ENCODE measurements at places on chromosomes 7 and 10. TPM values are rescaled to one million over a fixed set of nuclear protein-coding genes. Genes with fewer than 3 reads are reported as not detected.

CLCN1 gene
- polyA plus RNA-seq = 2.5 TPM

FAM25G gene
- not detected for polyA plus RNA-seq

MYOZ1 gene
- 768 TPM for polyA plus RNA-seq

DNA sequence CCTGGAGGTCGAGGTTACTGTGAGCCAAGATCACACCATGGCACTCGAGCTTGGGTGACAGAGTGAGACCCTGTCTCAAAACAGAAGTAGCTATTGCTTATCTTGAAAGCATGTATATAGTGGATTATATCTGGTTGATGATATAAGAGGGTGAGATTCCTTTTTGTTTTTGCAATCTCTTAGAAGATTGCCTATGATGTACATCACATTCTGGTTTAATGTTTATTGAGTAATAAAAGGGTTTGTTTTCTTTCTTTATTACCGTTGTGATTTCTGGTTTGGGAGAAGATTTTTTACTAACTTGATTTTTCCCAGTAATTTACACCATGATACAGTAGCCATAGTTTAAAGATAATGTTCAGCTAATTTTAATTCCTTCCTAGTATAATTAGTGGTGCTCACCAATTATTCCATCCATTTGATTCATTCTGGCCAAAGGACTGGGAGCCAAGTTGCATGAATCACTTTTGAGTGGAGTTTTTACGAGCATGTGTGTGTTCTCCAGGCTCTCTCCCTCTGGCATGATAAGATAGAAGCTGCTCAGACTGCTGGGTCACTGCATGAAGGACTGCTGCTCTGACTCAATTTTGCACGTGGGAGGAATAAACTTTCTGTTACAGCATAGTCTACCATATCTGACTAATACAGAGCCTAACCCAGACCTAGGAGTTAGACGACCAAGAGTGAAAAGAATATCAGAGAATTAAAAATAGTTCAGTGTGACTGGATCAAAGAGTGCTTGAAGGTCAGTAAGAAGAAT is 13.5 kb upstream of the TSPAN13 start:
- DNase-seq = no peak

DNA sequence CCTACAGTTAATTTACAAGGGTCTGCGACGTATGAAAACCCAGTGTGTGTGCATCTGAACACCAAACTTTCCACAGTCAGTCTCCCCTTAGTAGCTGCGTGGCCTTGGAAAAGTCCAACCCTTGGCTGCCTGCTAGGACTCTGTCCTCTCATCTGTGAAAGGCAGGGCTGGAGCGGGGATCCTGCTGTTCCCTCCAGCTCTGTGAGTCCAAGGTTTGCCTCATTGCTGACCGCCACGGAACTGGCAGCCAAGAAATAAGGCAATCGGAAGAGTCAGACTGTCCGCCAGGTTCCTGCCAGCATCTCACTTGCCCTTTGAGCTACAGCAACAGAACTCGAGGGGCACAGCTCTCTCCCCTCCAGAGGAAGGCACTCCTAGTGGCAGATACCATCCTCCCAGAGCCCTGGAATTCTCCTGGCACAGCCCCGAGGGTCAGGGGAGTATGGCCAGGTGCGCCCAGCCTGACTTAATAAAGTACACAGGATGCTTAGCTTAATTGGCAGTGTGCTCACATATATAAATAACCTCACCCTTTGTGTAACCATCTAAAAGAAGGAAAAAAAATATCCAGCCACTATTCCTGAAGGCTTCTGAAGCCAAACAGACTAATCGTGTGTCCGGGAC is 530.1 kb upstream of the FOXK1 start:
- DNase-seq = no peak

- DNase-seq = no peak
These were observed 263.6 kb downstream of the PHTF2 start for GRCh38 chr7:78062214-78062613.

GRCh38 chr7:83394776-83395175 is 232.1 kb upstream of the PCLO start:
- DNase-seq = no peak

SEMA3D gene
- 12.3 TPM for polyA plus RNA-seq

CFAP69 gene
- polyA plus RNA-seq = 1.9 TPM

- no peak for DNase-seq
These were observed 123.3 kb downstream of the PAXIP1 start for GRCh38 chr7:154879629-154880028.

GRCh38 chr10:97511711-97512440 is 13.2 kb downstream of the UBTD1 start:
- DNase-seq = no peak

PRKAR2B gene
- 6.4 TPM for polyA plus RNA-seq

- DNase-seq = no peak
These were observed 15.6 kb downstream of the CXCL12 start for GRCh38 chr10:44369296-44369695.

DNA sequence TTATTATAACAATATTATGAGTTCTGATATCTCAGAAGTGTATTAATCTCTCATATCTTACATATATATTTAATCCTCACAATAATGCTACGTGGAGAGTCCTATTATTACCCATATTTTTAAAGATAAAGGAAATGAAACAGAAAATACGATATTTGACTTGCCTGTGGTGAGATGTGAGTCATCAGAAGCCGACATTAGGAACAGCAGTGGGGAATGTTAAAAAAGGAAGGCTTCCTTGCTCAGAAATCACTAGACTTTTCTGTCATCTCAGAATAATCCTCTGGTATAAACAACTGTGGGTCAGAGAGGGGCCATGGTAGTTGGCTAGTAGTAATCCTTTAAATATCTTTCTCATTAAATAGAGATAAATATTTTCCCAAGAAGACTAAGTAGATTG is 402.3 kb upstream of the PCDH15 start:
- no peak for DNase-seq

DNA sequence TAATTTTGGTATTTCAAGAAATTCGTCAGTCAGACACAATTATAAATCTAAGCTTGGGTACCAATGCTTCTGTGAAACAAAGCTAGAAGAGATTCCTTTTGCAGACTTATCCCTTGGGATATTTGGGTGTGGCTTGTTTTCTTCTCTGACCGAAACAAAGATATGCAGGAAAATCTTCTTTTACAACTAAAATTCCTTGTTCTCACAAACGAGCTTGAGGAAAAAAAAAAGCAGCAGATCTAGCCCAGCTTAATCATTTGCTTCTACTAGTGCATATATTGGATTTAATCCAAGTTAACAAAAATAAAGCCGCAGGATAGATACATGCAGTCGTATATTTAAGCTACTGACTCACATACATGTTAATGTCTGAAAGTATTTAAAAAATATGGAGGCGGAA is 104.2 kb downstream of the PRTFDC1 start:
- DNase-seq = peak; percentile 42

- DNase-seq = no peak
These were observed 30.2 kb downstream of the NPTX2 start for GRCh38 chr7:98647326-98647725.

NEUROD6 gene
- not detected for polyA plus RNA-seq

GRCh38 chr7:150744041-150744656 is 6.9 kb downstream of the GIMAP5 start:
- DNase-seq = no peak

- no peak for DNase-seq
These were observed 253.2 kb downstream of the POLR1F start for GRCh38 chr7:19455623-19456022.

GRCh38 chr10:12252882-12253546 is 57.0 kb downstream of the CDC123 start:
- DNase-seq = no peak

CHAT gene
- not detected for polyA plus RNA-seq

HOXA9 gene
- 21.8 TPM for polyA plus RNA-seq

GRCh38 chr10:21961847-21962246 is 41.7 kb downstream of the DNAJC1 start:
- no peak for DNase-seq

GRCh38 chr10:29130190-29130673 is 158.6 kb upstream of the LYZL1 start:
- no peak for DNase-seq

- DNase-seq = no peak
These were observed 17.3 kb downstream of the TLL2 start for GRCh38 chr10:96496281-96496925.

DNA sequence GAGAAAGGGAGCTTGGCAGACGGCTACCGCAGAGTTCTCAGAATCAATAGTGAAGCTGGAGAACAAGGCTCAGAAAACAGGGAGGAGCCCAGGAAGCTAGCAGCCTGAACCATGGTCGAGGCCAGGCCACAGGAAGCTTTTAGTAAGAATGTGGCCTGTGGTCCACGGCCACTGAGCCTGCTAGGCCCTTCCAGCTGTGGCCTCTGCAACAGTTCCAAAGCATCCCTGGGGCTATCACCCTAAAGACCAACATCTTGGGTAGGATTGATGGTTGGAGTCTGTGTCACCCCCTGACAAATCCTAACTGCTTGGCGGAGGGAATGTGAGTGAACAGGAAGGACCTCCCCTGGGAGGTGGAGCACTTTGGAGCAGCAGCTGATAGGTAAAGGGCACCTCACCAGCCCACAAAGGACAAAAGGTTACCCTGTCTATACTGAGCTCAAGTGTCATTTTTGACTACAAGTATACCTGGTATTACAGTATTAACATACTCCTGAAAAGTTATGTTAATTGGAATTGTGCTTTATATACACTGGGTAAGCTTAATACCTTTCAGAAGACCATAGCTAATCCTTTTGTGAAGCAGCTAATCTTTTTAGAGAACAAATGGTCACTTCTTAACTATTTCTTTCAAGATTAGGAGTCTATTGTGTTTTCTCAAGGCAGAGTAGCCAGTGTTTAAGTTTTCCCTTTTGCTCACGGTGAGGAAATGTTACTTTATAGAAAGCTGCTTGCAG is 18.7 kb downstream of the PTPRE start:
- no peak for DNase-seq

GRCh38 chr7:138842111-138842510 is 44.1 kb upstream of the ATP6V0A4 start:
- no peak for DNase-seq

DNA sequence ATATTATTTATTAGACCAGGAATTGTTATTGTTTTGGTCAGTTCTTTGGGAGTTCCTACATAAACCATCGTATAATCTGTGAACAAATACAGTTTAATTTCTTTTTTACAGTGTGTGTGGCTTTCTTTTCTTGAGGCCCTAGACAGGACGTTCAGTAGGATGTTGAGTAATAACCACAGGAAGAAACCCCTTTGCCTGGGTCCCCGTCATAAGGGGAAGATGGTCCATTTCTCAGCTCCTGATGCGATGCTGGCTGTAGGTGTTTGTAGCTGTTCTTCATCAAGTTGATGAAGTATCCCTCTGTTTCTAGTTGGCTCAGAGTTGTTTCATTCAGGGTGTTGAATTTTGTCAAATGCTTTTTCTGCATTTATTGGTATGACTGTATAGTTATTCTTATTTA is 219.7 kb upstream of the ADARB2 start:
- no peak for DNase-seq

DNA sequence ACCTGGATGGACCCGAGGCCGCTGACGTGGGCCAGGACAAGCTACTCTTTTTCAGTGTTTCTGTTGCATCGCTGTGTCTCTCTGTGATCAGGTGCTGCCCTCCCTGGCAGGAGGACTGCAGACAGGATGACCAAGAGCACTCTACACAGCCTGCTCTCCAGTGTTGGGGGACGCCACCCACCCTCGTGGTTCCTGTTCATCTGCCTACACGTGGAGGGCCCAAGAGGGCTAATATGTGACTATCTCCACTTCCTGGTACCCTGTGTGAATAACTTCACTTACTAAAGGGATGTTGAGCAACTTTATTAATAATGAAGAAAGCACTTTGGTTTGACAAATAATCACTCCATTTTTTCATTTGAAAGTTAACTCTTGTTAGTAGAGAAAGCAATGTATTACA is 101.3 kb downstream of the EGFR start:
- no peak for DNase-seq

DNA sequence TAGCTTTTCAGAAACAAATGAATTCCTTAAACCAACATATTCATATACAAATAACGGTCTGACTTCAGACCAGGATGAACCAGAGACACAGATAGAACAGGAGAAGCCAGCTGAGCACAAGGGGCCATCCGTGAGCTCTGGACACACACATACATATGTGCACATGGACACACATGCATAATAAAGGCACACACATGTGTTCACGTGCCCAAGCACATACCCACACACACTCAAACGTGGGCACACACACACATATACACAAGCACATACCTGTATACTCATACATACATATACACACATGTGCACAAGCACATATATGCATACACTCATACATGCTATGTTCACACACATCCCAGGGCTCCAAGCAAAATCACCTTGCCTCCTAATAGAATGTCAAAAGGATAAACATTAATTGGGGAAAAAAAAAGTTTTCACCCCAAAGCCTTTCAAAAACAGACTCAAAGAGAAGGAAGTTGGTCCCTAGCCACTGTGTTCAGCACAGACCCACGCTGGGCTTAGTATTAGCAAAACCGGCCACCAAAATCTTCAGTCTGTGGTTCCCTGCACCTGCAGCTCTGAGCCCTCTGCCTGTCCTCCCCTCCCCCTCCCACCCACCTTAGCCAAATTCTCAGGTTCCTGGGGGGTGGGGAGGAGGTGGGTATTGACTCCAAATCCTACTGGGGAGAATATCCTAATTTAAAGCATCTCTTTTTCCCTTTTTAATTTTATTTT is 100.4 kb upstream of the MACROH2A2 start:
- no peak for DNase-seq

GRCh38 chr10:113524539-113525490 is 28.0 kb upstream of the HABP2 start:
- no peak for DNase-seq

- no peak for DNase-seq
These were observed 132.8 kb downstream of the SEMA3C start for GRCh38 chr7:80785961-80786536.

- DNase-seq = peak; percentile 71
These were observed 18.7 kb upstream of the ZNF488 start for GRCh38 chr10:47402641-47403301.

OIT3 gene
- 10.3 TPM for polyA plus RNA-seq

DNA sequence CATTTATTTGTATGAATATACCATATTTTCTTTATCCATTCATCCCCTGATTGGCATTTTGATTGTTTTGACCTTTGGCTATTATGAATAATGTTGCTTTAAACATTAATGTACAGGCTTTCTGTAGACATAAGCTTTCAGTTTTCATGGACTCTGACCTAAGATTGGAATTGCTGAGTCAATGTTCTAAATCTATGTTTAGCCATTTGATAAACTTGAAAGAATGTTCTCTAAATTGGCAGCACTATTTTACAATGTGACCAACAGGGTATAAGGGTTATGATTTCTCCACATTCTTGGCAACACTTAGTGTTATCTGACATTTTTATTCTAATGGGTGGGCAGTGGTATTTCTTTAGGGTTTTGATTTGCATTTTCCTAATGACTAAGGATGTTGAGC is 229.7 kb upstream of the ETV1 start:
- no peak for DNase-seq

HEPACAM2 gene
- 0.09 TPM for polyA plus RNA-seq

HYCC1 gene
- 18.6 TPM for polyA plus RNA-seq

DNA sequence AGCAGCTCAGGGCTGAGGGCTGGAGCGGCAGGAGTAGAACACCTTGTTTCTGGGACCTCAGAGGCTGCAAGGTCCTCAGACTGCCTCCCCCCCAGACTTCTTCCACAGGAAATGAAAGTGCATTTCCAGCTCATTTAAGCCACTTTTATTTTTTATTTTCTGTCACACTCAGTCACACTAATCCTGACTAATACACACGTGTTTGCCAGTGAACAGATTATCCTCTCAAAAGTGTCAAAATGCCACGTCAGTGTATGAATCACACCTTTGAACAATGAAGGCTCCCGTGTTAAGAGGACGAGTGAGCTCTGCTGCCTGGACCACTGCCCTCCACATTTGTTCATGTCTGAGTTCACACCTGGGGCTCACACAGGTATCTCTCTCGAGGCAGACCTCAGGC is 488.5 kb downstream of the DNAJB6 start:
- no peak for DNase-seq

SPDYE1 gene
- polyA plus RNA-seq = 2.3 TPM

MYO1G gene
- polyA plus RNA-seq = 0.59 TPM
